Right cardiac atrium (tissue), 5 donors: ENCODE measurements at places on chromosomes 7 and 10. TPM values are rescaled to one million over a fixed set of nuclear protein-coding genes. Genes with fewer than 3 reads are reported as not detected.

AKR1D1 gene
- total RNA-seq, result not detected

ACBD7 gene
- not detected for total RNA-seq

TAS2R4 gene
- 1.0 TPM for total RNA-seq

R3HCC1L gene
- total RNA-seq, result 6.4 TPM

SEC24C gene
- total RNA-seq, result 43.7 TPM

C1QL3 gene
- 0.26 TPM for total RNA-seq

- no peak for DNase-seq
Observed at GRCh38 chr10:1054684-1055083, 1.5 kb upstream of the WDR37 start.

DNA sequence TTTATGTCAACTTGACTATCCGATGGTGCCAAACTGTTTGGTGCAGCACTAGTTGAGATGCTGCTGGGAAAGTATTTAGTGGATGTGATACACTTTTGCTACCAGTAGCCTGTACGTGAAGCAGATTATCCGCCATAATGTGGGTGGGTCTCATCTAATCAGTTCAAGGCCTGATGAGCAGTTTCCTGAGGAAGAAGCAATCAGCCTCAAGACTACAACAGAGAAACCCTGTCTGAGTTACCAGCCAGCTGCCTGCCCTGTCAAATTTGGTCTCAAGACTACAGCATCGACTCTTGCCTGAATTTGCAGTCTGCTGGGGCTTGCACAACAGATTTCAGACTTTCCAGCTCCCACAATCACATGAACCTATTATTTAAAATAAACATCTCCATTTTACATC lies 10.9 kb upstream of the RBP3 start:
- no peak for DNase-seq

- no peak for DNase-seq
Observed at GRCh38 chr10:102140913-102141540, 8.2 kb downstream of the PPRC1 start.

DNA sequence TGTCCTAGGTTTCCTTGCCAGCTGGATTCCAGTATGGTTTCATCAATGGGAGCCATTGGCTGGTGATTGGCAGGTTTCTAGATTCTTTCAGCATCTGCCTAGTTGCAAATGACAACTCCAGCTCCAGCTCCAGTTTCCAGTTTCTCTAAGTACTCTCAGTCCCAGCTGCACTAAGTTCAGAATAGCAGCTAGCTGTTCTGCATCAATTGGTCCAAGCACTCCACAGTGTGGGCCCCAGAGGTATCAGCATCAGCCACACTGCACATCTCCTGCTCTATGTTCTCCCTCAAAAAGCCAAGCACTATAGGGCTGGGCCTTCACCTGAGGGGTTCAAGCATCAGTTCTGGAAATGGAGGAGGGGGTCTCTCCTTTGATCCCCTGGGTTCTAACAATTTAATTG lies 143.4 kb downstream of the VPS50 start:
- DNase-seq, result no peak

DNA sequence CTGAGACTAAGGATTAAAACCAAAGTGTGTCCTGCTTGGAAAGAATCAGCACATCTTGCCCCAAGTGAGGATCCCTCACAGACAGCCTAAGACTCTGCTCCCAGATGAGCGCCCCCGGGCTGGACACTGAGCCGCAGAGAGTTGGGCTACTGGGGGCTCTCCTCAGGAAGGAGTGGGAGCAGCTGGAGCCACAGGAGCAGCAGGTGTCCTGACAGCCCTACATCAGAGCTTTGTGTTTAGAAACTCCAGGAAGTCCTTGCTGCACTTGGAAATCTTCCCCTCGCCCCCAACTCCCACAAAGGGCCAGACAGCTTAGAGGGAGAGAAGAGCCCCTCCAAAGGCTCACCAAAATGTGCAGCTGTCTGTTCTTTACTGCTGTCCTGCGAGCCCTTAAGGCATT lies 172.2 kb downstream of the HERPUD2 start:
- no peak for DNase-seq
